ENCODE measurements at places on chromosomes 6 and 20.

DNA sequence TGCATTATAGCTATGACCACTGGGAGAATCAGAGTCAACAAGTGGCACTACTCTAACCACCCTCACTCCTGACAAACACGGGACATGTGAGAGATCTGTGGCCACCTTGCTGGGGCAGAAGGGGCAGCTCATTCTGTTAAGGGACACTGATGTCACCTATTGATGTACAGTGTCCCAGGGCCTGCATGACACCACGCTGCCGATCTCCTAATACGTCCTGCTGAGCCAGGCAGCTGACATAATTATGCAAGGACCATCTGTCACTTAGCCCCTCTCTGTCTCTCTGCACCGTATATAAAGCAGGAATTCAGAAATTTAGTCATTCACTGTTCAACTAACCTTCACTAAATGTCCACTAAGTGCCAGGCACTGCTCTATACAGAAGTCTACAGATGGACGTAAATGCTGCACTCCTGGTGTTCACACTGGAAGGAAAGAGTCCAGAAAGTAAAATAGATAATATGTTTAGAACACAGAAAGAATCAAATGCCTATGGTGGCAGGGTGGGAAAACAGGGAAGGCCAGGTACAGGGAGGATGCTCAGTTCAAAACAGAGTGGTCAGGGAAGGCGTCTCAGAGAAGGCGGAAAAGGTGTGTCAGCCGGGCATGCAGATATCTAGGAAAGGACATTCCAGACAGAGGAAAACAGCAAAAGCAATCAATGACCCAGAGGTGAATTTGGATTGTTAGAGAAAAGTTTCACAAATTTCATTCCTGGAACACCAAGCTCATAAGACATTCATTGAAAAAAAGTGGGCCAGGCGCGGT, 173.8 kb downstream of the ZNF217 start:
- no peak for DNase-seq

DNA sequence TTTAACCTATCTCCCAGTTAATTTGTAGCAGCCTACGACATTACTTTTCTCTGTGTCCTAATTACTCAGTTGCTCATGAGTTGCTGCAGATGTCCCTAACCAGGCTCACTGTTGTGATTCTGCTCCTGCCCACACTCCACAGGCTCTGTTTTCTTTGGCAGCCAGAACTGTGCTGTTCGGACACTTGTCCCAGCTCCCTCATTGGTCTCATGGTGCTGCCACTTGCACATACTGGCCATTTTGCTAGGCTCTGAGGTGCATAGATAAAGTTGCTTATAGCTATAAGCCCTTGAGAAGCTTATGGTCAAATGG, 55.0 kb downstream of the NOX3 start:
- DNase-seq, result no peak

DNA sequence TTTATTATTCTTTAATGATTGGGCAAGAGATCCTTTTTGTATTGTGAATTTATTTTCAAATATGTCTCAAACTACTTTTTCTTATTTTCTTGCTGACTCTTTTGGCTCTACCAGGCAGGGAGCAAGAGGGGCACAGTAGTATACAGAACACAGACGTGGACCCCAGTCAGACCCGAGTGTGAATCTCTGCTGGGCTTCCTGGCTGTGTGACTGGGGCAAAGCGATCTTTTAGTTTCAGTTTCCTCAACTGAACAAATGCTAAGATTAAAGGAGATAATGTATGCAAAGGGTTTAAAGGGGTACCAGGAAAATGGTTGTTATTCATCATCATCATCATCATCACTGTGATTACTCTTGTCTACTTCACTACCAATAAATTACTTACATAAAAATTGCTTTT, 317.5 kb downstream of the HIVEP2 start:
- DNase-seq, result peak; percentile 33

DNA sequence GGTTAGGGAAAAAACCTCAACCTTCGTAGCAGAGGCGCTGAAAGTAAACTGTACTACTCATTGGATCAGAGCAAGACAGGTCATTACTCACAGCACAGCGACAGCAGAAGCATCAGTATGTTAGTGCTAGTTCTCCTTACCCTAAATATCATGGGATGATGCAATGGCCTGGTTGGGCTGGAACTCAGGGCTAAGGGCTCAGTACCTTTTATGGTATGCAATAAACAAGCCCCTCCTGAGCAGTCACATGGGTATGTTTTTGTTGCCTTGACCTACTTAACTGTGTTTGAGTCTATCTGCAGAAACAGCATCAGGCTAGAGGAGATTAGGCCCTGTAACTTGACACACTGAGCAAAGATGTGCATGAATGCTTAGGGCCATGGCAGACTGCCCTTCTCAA, 369.4 kb upstream of the IMPG1 start:
- no peak for DNase-seq

GRCh38 chr6:39118921-39119320, 3.9 kb upstream of the SAYSD1 start:
- DNase-seq, result no peak

GRCh38 chr6:144321839-144322591, 36.9 kb downstream of the UTRN start:
- DNase-seq, result no peak

DNA sequence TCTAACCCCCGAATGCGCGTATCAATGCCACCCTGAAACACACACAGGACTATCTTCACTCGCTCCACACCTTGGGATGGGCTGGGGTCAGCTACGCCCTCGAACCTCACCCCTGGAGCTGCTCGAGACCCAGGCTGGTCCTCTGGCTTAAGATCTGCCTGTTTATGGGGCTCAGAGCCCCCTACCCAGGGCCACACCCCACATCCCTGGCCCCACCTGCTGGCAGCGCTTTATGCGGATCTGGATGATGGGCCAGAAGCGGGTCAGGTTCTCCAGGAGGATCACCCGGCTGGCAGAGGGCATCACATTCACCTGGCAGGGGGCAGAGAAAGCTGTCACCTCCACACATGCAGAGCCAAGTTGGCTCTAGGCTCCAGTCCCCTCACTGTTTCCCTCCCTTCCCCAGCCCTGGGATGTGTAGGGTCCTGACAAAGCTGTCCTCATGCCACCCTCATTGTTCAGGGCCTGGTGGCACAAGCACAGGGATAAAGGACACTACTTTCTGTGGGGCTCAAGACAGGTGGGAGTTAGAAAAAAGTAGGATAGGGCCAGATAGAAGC, 8.2 kb downstream of the CUL7 start:
- no peak for DNase-seq

GRCh38 chr6:105484238-105485161, 81.6 kb upstream of the PREP start:
- no peak for DNase-seq

GRCh38 chr6:27439371-27439770, 33.5 kb downstream of the ZNF184 start:
- no peak for DNase-seq

DNA sequence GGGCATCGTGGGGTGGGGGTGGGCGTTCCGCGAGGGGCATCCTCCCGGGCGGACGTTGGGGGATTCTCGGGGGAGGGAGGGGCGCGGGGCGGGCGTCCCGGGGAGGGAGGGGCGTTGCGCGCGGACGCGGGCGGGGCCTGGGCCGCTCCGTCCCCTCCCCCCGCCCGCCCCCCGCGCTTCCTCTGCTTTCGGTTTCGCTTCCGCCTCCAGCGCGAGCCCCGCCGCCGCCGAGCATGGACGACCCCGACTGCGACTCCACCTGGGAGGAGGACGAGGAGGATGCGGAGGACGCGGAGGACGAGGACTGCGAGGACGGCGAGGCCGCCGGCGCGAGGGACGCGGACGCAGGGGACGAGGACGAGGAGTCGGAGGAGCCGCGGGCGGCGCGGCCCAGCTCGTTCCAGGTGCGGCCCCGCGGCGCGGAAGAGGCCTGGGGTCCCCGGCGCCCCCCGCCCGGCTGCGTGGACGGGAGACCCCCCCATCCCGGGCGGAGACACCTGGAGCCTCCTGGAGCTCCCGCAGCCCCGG, at the start of gene OGFR:
Gene OGFR, plus strand, starts transcription at position 209 of the 528 bp plus-strand sequence. Its CDS starts 25 bp downstream, at position 234.
- peak; percentile 65 for DNase-seq

GRCh38 chr20:59374261-59374660, 73.8 kb downstream of the EDN3 start:
- no peak for DNase-seq

DNA sequence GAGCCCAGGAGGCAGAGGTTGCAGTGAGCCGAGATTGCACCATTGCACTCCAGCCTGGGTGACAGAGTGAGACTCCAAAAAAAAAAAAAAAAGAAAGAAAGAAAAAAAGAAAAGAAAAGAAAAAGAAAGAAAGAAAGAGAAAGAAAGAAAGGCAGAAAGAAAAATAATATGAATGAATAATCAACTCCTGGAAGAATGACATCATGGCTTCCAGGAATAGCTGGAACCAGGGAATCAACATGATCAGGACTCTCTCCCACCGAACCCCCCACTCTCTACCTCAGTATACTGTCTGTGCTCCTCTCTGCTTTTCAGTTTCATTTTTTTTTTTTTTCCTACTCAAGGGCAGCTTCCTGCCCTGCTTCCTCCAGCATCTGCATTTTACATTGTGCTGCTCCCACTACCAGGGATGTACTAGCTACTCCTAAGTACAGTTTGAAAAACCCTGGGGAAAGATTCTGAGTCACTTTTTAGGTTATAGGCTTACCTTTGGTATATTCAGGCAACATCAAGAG, 19.7 kb upstream of the MTCL3 start:
- DNase-seq, result no peak

- peak; percentile 4 for DNase-seq
Observed at GRCh38 chr6:5898563-5898962, 108.2 kb downstream of the NRN1 start.

DNA sequence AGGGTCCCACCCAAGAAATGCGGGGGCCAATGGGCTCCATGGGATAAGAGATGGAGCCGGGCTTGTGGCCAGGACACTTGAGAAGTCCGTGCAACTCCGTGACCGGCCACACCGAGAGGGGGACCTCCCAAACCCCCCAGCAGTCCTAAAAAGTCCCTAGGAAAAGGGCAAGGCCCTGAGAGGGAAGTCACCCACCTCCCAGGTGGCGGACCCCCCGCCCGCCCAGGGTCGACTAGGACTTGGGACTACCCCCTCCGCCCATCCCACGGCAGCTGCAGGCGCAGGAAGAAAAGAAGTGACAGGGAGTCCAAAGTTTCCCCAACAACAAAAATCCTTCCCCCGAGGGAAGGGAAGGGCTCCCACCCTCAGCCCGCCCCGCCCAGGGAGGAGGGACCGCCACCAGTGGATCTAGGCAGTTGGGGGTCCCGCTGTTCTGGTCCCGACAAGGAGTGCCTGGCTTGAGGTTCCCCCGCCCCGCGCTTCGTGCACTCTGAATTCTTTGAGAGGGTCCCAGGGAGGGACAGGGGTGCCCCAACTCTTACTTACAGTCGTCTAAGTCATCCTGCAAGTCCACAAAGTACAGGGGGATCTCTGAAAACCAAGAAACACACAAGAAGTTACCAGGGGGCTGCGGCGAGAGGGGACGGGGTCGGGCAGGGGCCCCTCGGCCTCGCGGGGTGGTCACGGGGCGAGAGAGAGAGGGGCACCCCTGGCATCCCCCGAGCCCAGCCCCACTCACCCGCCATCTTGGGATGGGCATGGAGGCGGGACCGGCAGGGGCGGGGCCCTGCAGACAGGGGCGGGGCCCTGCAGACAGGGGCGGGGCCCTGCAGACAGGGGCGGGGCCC, 611 bp upstream of the RAB22A start:
- no peak for DNase-seq

DNA sequence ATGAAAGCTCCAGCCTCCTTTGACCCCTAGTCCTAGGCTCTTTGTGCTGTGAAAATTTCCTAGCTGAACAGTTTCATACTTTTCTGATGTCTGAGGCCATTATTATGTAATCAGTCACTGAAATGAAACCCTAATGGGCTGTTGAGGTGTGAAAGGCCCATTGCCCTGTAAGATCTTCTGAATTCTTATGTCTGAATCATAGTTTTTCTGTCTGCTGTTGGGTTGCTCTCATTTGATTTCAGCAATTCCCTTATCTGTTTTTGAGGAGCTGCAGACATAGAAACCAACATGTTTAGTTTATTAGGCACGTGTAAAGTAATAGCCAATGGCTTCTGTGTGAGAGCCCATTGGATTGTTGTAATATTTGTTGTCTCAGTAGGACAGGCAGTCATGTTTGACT, 118.1 kb downstream of the EYA4 start:
- DNase-seq, result no peak

GRCh38 chr6:113979937-113980336, 9.0 kb upstream of the HDAC2 start:
- DNase-seq, result no peak

DNA sequence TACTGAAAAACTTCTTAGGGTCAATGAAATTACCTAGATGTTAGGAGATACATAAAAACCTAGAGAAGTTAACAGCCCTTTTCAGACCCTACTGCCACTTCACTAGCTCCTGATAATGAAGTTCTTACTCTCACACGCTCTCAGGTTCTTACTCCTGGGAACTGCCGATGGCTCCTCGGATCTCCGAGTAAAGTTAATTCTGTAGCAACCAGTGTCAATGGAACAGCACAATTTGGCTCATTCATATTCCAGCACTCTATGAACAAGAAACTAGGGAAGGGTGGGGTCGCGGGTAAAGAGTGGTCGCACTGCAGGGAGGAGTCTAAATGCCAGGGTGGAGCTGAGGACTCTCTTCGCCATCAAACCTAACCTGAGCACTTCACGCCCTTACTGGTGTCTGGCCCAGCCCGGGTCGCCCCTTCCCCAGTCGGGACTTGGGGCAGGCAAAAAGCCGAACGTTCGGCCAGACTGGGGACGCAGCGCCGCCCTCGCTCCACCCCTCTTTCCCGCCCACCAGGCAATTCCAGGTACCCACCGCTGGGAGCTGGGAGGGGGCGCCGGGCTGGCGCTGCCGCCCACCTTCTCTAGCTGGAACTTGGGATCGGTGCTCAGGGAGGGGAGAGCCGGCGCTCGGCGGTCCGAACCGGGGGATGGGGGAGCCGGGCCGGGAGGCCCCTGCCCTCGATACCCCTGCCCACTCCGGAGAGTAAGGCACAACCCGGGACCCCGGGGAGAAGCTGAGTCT, 744 bp downstream of the RAB23 start:
- DNase-seq, result peak; percentile 32

DNA sequence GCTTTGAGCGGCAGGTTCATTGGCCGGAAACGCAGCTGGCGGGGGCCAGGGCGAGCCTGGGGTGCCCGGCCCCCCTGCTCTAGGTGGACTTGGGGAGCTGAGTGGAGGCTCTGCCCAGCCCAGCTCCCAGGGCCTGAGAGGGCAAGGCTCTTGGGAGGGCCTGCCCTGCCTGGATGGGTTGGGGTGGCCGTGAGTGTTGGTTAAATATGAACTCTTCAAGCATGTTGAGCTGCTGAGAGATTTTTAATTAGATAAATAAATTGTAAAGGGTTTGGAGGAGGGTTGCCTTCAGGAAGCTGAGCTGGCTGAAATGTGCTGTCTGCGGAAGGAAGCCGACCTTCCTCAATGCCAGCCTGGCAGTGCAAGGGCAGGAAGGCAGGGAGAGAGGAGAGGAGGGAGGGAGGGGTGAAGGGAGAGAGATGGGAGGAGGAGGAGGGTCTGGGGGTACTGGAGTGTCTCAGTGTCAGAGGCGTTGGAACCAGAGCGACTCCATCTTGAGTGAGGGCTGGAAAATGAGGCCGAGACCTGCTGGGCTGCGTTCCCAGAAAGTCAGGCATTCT, 39.4 kb upstream of the PMEPA1 start:
- no peak for DNase-seq

DNA sequence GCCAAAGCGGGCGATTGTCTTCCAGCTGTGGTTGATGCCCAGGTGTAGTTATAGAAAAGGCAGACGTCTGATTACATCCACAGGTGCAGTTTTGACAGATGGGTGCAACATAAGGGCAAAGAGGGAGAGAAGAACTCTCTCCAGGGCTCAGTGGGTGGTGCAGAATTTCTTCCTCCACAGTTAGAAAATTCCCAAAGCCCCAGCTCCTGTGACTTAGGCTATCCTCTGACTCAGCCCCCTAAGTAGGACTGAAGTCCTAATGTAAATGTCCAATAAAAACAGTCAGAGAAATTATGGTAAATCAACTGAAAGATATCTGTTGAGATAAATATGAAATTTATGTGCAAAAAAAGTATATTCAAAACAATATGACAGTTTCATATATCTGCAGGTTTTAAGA, 31.4 kb downstream of the LYRM4 start:
- DNase-seq, result no peak
